Cortex of kidney (tissue), 1 donor: ENCODE measurements at places on chromosomes 5 and 9.

- DNase-seq, result no peak
Observed at GRCh38 chr5:128328446-128328845, 209.6 kb downstream of the FBN2 start.

GRCh38 chr9:967436-967835 is 9.0 kb upstream of the DMRT3 start:
- DNase-seq, result no peak

- DNase-seq, result no peak
Observed at GRCh38 chr5:151772029-151772845, 483 bp downstream of the G3BP1 start.

- no peak for DNase-seq
Observed at GRCh38 chr9:76529653-76530052, 70.7 kb downstream of the GCNT1 start.

GRCh38 chr5:126866851-126867636 is 90.1 kb downstream of the LMNB1 start:
- no peak for DNase-seq

GRCh38 chr5:137340881-137341280 is 158.2 kb downstream of the SPOCK1 start:
- DNase-seq, result no peak

GRCh38 chr5:43396762-43397304 is 15.4 kb downstream of the CCL28 start:
- no peak for DNase-seq

GRCh38 chr9:132451276-132451675 is 41.3 kb downstream of the CFAP77 start:
- DNase-seq, result no peak

DNA sequence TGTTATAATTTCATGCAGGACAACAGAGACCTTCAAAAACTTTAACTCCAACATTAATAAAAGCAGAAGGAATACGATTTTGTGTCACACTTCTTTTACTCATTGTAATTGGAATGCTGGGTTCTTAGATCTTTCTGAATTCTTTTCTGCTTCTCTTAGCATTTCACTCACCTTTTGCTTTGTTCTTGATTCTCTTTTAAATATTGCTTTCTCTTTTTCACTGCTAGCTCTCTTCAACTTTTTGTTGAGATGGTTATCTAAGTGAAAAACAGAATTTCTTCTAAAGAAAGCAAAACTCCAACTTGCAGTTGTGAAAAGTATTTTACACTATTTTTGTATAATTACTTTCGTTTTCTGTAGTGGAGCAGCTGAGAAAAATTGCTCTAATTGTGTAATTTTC is 212.6 kb upstream of the KIF2A start:
- DNase-seq, result no peak

DNA sequence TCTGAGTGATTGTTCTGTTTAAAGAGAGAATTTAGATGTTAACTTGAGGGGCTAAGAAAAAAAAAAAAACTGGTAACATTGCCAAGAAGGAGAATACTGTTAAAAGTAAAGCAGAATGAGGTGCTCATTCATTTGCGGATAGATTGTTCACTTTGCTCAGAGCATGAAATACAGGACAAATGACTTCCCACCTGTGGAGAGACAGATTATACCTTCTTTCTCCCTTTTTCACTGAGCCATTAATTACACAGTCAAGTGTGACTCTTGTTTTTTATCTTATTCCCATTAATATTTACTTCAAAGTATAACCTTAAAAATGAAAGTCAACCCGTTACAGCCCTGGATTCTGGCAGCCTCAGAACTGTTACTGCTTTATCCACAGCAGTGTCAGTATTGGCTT is 264.5 kb downstream of the TAF11L14 start:
- no peak for DNase-seq

DNA sequence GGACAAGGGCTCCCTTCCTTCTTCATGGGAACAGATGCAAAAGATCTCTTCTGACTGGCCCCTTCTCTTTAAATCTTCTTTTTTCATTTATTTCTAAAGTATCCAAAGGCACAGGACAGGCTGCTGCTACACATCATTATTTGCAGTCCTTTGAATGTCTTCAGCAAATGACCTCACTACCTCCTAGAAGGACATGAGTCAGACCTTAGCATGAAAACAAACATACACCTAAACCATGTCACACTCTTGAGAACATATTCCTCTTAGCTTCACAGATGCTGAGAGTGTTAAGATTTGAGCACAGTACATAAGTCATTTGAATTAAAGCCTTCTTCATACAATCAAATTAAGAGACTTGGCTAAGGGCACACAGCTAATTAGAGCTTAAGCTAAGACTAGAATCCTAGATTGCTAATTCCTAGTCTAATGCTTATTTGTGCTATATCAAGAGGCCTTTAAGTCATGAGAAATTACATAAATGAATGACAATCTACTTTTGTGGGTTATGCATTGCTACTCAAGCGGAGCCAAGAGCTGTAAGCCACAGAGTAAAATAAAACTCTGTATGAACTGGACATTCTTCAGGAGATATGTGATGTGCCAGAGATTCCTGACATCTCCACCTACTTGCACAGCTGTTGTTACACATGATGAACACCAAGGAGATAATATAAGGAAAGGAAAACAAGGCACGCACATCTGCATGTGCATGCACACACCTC is 109.1 kb upstream of the PTGER4 start:
- no peak for DNase-seq

GRCh38 chr5:160802592-160802991 is 49.4 kb downstream of the ATP10B start:
- no peak for DNase-seq

- no peak for DNase-seq
Observed at GRCh38 chr5:127988146-127988760, 95.3 kb upstream of the SLC12A2 start.

DNA sequence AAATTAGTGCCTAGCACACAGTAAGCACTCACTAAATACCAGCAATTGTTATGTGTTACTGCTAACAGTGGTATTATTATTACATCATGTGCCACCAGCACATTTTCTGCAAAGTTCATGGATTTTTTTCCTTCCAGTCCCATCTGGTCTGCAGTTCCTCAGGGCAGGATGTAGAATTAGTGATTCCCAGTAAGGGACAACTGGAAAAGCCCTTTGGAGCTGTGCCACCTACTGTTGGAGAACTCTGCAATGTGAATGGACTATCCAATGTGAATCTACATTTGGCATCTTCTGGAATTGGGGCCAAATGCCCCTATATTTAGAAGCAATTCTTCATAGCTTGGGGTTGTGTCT is 154.0 kb downstream of the CDH6 start:
- DNase-seq, result no peak

- no peak for DNase-seq
Observed at GRCh38 chr5:142946547-142947426, 176.6 kb downstream of the ARHGAP26 start.

DNA sequence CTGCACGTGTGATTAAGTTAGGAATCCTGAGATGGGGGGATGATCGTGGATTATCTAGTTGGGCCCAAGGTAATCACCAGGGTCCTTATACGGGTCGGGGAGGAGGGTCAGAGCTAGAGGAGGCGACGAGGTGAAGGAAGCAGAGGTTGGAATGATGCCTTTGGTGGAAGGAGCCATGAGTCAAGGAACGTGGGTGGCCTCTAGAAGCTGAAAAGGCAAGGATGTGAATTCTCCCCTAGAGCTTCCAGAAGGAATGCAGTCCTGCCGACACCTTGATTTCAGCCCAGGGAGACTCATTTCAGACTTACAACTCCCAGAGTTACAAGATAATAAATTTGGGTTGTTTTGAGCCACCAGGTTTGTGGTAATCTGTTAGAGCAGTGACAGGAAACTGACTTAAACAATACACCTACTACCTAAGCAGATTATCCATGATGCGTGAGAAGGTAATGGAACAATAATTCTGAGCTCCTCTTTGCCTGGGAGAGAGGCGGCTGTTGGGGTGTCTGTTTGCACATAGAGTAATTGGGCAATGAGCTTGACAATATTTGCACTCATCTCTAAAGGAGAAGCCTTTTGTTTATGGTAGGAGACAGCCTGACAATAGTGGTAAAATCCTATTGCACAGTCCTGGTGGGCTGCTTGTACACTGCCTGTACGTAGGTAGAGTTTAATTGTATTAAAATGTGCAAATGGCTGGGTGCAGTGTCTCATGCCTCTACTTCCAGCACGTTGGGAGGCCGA is 129.3 kb upstream of the IER5L start:
- DNase-seq, result no peak

DNA sequence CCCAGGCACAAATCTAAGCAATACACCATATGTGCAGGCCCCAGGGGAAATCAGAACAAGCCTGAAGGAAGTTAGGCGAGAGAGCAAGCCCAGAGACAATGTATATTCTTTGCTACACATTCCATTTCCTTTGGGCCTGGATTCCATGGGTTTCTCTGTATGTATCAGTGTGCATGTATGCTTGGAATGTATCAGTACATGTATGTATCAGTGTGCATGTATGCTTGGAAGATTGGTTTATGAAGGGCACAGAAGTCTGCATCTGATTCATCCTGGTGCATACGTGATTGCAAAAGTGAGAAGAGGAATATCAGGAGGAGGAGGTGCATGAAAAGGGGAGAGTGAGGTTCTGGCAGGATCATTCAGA is 232.6 kb upstream of the ANKRD55 start:
- DNase-seq, result no peak

DNA sequence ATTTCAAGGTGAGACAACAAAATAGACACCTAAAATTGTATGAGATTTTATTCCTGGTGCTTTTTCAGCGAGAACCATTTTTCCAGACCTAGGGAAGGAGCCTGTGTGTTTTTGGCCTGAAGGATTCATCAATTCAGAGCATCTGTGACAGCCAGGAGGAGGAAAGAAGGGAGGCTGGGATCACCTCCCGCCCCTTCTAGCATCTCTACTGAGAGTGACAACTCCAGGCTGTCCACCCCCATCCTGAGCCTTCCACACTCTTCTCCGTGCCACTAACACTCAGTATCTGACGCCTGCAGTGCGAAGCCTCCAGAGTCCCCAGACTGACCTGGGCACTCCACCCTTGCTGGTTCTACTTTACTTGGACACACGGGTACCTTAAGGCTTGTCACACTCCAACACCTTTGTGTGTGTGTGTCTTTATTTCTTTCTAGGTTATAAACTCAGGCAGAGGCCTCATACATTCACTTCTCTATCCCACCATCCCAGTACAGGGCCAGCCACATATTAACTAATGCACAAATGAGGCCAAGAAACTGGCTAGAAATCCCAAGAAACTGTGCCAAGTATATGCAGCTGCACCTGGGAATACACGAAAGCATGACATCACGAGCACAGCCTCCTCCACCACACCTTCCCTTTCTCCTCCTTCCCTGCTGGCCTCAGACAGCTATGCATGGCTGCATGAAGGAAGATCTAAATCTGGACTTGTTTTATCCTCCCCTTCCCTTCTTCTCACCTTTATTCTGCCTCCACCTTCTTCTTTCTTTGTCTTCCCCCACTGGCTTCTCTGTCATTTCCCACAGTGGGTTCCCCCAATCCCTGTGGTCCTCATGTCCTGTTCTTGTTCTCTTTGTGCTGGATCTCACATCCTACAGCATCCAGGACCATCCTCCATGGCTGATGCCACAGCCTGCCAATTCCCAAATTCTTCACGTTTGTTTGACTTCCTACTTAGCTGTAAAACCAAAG is 16.0 kb downstream of the S1PR3 start:
- no peak for DNase-seq

DNA sequence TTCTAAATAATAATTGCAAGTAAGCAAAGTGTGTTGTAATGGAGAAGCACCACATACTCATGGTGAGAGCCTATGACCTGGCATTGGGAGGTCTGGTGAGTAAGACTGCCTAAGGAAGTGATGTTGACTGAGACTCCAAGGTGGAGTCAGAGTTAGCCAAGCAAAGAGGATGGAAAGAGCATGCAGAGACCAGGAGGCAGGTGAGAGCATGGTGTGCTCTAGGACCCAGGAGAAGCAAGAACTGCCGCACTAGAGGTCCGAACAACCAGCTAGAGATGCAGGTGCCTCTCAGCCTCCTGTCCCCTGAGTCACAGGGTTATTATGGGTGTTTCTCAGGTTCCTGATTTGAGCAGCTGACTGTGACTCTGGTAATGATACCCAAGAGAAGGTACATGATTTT is 27.3 kb downstream of the ANP32B start:
- no peak for DNase-seq
